Activated T-helper 2 cell treated with anti-CD3 and anti-CD28 coated beads, Interferon-gamma antibody, Interleukin-2, Interleukin-4, amounts not matched to agents 10 μg/mL and 5 μg/mL and 100 μg/mL, durations not matched to agents 14 hours and 24 hours and 36 hours (primary cell): ENCODE measurements at places on chromosomes 3 and 15.

GRCh38 chr3:168495270-168495669 lies 399.5 kb upstream of the GOLIM4 start:
- no peaks in the 10 kb centered on the region for H3K4me1 ChIP-seq
- no peak for DNase-seq
- H3K27ac ChIP-seq, result no peak overlapping the region
- H3K36me3 ChIP-seq, result no peaks in the 10 kb centered on the region
- H3K27me3 ChIP-seq, result no peaks in the 10 kb centered on the region

- H3K4me3 ChIP-seq, result no peak overlapping the region
- H3K36me3 ChIP-seq, result no peaks in the 10 kb centered on the region
- H3K27ac ChIP-seq, result no peak overlapping the region
- DNase-seq, result no peak
- no peaks in the 10 kb centered on the region for H3K4me1 ChIP-seq
These were observed 260.6 kb downstream of the ARRDC4 start for GRCh38 chr15:98221144-98221543.

GRCh38 chr3:18469775-18470174 lies 44.6 kb upstream of the SATB1 start:
- no peak overlapping the region for H3K4me3 ChIP-seq
- DNase-seq, result no peak
- H3K4me1 ChIP-seq, result peaks cover 17% of the 10 kb centered on the region
- H3K36me3 ChIP-seq, result peaks cover 90% of the 10 kb centered on the region
- no peak overlapping the region for H3K27ac ChIP-seq

DNA sequence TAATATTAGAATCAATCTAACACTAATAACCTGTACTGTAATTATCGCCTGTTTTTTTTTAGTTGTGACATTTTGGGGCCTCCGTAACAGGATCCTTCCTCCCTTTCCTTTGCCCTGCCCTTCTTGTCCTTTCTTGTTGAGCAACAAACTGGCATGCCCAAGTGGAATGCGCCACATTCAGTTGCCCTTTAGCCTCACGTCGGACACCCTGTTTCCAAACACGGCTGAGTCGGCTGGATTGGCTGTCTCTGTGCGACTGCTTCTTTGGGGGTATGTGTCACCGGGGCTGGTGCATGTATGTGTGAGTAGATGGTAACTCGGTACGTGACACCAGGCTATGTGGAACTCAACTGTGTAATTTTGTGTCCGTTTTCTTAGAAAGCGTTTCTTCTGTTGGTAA lies 24.1 kb downstream of the TRAK1 start:
- H3K36me3 ChIP-seq, result no peaks in the 10 kb centered on the region
- peaks cover 12% of the 10 kb centered on the region for H3K4me1 ChIP-seq

DNA sequence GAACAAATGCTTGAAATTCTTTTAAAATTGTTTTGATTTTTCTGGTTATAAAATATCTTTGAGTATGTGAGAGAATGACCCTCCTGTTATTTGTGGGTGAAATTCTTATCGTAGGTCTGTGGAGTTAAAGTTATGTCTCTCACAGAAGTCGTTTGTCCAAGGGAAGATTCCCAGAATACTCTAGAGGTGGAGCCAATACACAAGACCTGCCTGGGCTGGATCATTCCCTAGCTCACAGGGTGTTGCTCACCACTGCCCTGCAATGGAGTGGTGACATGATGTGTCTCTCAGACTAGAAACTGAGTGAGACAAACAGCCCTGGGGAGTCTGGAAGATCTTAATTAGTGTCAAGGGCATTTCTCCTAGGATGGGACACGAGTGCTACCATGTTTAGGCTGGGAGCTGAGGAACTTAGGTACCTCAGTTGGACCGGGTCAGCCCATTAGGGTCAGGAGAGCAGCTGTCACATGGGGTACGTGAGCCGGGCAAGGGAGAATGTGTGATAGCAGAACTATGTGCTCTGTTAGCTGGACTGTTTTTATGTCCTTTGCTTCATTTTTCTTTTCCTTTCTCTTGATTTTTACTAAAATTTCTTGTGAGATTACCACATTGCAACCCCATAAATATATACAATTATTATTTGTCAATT lies 53.6 kb upstream of the MYO5C start:
- H3K27me3 ChIP-seq, result no peaks in the 10 kb centered on the region
- H3K36me3 ChIP-seq, result peaks cover 20% of the 10 kb centered on the region
- peaks cover 7% of the 10 kb centered on the region for H3K4me1 ChIP-seq
- no peak for DNase-seq

- no peaks in the 10 kb centered on the region for H3K27me3 ChIP-seq
- no peak overlapping the region for H3K4me3 ChIP-seq
- H3K4me1 ChIP-seq, result peaks cover 36% of the 10 kb centered on the region
- no peak overlapping the region for H3K27ac ChIP-seq
- no peak for DNase-seq
These were observed 59.9 kb upstream of the RASGRP1 start for GRCh38 chr15:38624244-38625205.

DNA sequence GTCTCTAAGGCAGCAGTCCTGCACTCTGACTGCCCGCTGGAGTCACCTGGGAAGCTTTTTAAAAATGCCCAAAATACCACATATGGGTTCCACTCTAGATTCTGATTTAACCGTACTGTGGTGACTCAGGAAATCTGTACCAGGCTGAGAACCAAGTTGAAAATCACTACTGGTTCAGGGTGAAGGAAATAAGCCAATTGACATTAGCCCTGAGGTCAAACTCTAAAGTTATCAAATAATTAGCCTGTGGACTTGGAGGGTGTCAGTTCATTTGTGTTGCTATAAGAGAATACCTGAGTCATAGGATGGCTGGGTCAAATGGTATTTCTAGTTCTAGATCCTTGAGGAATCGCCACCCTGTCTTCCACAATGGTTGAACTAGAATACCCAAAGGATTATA lies 321.7 kb upstream of the ROPN1 start:
- no peak for DNase-seq
- no peak overlapping the region for H3K27ac ChIP-seq
- no peak overlapping the region for H3K4me3 ChIP-seq
- H3K27me3 ChIP-seq, result peaks cover 2% of the 10 kb centered on the region
